GM12892 (cell line): ENCODE measurements at places on chromosomes 4 and X.

DNA sequence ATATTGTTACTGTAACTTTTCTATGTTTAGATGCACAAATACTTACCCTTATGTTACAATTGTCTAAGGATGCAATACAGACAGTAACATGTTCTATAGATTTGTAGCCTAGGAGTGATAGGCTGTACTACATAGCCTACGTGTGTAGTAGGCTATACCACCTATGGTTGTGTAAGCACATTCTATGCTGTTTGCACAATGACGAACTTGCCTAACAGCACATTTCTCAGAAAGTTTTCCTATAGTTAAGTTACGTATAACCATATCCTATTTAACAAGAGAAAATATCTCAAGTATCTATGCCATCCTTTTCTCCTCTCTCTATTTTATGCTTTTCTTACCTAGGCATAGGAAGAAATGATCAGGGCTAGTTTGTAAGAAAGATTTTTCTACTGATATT, 710.8 kb upstream of the HTR2C start:
- no peak for DNase-seq

DNA sequence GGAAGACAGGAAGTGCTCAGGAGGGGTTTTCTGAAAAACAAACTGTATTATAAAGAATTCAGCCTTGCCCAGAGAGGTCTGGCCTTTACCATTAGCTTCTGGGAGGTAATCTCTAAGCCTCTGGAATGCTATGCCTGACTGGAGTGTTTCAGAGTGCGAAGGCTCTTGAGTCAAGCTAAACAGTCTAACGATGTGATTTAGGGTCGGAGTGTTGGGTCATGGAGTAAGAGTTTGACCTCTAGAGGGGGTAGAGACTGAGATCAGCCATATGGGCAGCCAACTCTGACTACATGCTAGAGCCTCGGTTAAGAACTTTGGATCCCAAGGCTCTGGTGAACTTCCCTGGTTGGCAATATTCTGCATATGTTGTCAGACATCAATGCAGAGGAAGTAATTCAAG, 15.0 kb downstream of the BOD1L1 start:
- no peak for DNase-seq

DNA sequence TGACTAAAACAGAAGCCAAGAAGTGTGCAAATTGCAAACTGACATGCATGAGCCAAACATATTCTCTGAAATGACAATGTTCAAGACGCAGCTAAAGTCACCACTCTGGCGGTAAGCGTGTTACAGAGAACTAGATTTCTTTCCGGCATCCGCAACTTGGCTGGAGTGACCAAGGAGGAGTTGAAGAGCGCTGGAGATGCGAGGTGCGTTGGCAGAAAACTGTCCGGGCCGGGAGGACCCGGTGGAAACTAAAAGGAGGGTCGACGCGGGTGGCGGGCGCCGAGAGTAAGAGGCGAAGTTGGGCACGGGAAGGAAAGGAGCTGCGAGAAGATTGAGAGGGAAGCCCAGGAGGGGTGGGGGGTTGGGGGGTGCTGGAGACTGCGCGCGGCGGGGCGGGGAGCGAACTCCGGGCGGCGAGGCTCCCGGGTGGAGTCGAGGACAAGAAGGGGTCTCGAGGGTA, 807 bp downstream of the SEL1L3 start:
- no peak for DNase-seq

DNA sequence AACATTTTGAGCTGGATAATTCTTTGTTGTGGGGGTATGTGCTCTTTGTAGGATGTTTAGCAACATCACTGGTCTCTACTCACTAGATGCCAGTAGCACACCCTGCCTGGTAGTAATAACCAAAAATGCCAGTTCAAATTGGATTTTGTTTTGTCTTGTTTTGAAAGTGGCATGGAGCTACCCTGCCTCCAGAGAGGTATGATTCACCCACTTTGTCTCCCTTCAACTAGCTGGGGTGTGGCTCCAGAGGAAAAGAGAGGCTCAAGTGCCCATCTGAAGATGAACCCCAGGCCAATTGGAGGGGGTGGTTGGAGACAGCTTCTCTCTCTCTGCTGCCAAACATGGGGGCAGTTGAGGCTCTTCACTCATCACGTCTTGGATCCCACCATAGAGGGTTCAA, 34.5 kb downstream of the NIPAL1 start:
- DNase-seq, result no peak

DNA sequence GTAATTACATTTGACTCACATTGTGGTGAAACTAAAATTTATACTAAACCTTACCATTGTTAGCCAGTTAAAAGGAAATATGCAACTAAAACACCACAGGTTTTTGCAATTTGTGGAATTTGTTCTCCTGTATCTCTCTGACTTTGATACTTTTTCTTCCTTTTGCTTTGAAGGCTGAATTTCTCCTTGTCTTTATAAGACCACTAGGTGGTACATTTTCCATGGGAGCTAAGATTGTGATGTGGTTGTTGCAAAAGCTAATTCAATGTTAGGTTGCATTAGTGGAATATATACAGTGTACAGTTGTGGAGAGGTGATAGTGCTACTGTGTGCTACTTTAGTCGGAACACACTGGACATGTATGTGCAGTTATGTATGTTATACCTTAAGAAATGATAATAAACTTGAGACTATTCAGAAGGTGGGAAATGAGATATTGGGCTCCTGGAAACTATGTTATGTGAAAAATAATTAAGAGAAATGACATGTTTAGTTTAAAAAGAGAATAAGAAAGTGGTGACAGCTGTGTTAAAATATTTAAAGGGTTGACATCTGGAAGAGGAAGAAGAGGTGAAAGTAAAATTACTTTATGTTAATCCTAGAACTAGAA, 70.3 kb downstream of the ARL9 start:
- DNase-seq, result no peak

DNA sequence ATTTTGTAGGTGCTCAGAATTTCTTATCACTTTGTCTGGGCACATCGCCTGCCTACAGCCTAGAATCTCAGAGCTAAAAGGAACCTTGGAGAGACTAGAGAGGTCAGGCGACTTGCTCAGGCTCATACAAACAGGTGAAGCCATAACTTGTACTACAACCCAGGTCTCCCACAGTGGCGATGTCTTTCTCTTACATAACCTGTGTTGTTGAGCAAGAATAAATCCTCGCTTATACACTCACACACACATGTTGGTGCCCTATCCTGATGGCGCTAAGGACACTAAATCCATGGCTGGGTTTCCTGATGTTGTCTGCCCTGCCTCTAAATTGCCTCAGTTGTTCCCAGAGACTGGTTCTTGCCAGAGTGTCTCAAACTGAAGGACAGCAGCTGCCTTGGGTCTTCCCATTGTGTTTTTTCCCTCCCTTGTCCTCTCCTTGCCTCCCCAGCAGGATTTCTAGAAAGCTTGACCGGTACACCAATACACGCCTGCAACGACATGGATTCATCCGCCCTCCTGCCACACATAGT, 1.6 kb downstream of the TSC22D3 start:
- DNase-seq, result no peak

- no peak for DNase-seq
Measured at GRCh38 chrX:28133763-28134162, 152.5 kb upstream of the DCAF8L1 start.

DNA sequence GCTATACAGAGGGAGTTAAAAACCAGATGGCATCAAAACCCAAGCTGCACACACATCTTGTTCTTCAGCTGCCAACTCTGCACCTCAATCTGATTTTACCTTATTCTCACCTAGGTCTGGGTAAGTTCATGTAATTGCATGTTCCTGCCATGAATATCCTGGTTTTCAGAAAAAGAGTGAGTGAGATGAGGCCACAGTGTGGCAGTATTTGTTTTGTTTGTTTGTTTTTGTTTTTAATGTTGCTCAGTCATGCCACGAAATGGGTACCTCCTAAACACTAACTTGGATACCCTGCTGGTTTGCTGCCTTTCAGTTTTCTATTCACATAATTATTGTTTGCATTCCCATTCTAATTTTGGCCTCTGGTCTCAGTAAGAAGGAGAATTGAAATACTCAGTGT, 22.5 kb downstream of the TMEM164 start:
- no peak for DNase-seq

DNA sequence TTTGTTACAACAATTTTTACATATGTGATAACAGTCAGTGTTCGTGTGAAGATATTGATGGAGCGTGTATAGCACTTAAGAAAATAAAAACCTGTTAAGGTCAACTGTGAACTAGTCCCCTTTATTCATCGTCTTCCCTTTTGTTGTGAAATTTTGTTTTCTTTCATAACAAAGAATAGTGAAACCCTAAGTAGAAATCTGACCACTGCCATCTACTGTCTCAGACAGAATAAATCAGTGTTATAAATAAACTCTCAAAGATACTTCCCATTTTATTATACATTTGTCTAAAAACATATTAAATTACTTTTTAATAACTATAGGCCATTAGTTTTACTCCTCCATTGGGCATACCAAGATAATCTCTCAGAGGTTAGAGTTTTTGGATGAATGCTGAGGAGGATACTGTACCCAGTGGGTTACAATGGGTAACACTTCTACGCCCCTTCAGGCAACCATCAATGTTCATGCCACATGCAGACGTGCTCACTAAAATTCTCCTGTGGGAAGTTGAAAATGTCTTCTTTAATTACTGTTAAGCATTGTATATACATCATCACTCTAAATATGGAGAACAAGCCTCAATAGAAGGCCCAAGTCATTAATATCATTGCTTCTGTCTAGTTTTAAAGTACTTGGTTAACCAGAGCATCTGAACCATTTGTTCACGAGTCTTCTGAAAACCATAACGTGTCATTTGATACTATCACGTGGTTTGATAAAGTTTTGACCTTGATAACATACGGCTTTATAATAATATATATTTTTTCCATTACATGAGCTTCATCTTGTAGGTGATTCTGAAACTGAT, 171.2 kb downstream of the TMA16 start:
- no peak for DNase-seq

DNA sequence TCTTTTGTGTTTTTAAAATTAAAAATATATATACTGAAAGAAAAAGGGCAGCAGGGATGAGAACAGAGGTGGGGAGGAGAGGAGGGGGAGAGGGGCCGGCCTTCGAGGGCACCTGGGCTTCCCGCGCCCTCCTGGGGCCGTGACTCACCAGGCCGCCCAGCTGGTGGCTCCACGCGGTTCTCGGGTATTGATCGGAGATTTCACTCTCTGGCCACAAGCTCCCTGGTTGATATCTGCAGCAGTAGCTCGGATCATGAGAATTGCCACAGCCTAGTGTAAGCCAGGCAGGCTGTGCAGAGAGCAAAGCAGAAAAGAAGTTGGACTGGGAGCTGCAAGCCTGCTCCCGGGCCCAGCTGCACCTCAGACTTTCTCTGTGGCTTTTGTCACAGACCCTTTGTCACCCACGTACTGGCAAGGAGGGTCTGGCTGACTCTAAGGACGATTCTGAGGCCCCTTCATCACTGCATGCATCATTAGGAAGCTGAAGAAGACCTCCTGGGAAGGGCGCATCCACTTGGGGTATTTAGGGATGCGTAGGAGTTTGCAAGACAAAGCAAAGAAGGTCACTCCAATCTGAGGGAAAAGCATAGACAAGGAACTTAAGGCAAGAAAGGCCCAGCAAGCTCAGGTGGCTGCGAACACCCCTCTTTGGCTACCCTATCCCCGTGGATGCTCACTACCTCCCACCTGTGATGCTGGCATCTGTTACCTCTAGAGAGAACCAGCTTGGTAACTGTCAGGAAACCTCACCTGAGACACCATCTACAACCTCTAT, 71.7 kb downstream of the CPZ start:
- no peak for DNase-seq

- DNase-seq, result no peak
Measured at GRCh38 chr4:86564795-86565194, 29.3 kb upstream of the PTPN13 start.

DNA sequence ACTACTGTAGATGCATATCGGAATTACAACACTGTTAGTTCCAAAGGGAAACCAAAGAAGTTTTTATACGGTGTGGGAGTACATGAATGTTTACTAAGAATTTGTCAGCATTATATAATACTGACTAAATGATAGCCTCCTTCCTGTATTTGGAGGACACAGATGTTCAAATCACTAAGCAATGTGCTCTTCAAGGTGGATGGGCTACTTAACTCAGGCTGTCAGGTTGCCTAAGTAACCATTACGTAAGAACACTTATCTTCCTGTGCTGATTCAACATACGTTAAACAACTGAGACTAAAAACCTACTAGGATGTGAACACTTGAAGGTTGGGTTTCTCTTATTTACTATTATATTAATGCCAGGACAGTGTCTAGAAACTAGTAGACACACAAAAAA, 81.9 kb upstream of the HPGD start:
- DNase-seq, result no peak

GRCh38 chr4:7850489-7850888, 89.2 kb downstream of the AFAP1 start:
- DNase-seq, result no peak

- DNase-seq, result no peak
Measured at GRCh38 chr4:188811121-188811520, 671.9 kb downstream of the TRIML1 start.

GRCh38 chr4:136935305-136935704, 597.0 kb downstream of the PCDH18 start:
- DNase-seq, result no peak
